ENCODE measurements at places on chromosomes 1 and 21.

DNA sequence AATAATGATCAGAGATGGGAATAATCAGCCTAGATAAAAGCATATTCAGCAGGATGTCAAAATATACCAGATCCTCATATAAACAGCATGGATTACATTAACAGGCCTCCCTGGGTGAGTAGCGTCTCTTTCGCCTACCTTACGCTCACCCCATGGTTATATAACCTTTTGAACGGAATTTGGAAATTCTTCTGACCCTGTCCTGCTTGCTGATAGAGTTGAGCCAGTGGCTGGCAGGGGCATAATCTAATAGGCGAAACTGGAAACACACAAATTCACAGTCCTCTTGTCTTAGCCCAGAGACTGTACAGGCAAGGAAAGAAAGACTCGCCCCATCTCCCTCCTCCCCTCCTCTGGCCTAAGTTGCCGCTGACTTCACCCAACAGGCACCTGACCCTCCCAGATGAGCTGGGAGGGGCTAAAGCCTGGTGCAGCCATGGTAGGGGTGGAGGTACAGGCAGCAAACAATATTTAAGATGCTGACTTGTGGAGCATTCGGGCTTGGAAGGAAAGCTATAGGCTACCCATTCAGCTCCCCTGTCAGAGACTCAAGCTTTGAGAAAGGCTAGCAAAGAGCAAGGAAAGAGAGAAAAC, at the start of gene ANGPTL7:
Gene ANGPTL7 (plus strand): TSS at position 498 of the 594 bp plus-strand sequence. CDS start 225 bp downstream, outside the sequence.
- no peak for DNase-seq

DNA sequence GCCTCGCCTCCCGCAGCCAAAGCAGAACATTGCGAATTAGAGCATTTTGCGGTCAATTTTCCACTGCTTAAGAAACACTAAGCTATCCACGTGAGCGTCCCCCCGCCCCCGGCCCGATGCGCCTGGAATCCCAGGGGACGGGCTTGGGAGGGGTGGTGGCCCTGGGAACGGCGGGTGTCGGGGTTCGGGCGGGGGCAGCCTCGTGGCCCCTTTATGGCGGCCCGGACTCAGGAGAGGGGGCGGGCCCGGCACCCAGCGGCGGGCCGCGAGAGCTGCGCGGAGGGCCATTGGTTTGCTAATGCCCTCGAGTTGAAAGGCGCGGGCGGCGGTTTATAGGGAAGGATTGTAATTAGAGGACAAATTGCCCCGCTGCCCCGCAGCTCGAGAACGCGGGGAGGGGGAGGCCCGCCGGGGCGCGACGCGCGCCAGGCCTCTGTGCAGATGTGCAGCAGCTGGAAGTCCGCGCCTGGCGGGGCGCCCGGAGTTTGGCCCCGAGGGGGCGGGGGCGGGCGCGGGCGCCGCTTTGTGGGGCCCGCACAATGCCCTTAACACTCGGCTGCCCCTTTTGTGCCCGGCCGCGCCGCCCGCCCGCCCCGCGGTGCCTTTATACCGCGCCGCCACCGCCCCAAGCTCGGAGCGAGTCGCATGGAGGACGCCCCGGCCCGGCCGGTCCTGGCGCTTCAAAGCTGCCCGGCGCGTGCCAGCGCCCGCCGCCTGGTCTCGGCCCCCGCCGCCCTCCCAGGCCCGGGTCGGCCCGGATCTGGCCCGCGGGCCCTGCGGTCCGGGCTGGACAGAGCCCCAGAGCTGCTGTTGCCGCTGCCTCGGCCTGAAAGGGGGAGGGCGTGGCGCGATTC, 1.9 kb upstream of the HES3 start:
- no peak for DNase-seq

- no peak for DNase-seq
These were observed 67.8 kb downstream of the NTMT2 start for GRCh38 chr1:170213596-170213995.

DNA sequence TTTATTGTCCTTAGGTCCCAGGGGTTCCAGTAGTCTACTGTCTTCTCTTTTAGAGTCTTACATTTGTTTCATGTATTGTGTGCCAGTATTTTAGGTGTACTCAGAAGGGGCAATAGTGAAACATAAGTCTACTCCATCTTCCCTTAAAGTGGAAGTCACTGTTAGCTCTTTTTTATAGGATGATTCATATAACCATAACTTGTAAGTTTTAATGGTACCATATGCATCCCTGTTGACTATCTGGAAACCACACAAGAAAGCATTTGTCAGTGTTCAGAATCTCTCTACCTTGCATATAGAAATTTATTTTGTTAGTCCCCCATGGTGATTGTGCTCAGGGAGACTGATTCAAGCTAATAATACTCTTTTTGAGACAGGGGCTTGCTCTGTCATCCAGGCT, 149.9 kb downstream of the HS2ST1 start:
- no peak for DNase-seq

DNA sequence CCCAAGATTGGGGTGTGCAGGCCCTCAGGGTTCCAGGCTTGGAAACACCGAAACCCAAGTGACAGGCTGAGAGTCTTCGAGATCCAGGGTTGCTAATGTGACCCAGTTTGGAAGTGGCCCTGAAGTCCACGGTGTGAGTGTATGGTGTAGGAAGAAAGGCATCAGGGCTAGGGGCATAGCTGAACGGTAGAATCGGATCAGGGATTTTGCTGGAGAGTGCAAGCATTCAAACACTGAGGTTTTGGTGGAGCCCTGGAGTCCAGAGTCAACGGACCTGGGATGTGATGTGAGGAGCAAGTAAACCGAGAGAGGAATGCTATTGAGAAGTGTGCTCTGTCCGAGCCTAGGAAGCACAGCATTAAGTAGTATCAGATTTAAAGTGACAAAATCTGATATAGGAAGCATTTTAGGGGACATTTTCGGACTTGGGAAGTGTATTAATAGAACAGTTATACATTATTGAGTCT, 958 bp downstream of the NFYC start:
- DNase-seq: peak; percentile 39
